ENCODE measurements at places on chromosomes 5 and 9.
A peak's percentile ranks its signal among the peaks of the same experiment; 100 is the strongest.

DNA sequence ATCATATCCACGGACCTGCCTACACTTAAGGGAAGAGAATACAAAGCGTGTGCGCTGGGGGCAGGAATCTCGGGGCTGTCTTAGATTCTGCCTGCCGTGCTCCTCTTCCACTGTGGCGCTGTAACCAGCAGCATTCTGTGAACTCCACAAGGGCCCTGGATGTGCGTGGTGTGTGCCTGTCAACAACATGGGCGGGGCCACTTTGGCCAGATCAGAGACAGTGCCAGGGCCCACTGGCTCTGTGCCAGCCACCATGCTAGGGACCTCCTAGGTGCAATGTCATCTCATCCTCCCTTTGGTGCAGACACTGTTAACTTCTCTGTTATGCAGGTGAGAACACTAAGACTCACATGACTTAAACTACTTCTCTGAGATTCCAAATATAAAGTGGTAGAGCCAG, 113.7 kb downstream of the COL23A1 start:
- DNase-seq = no peak

GRCh38 chr5:429453-430188, 13.4 kb upstream of the EXOC3 start:
- DNase-seq = peak; percentile 39

DNA sequence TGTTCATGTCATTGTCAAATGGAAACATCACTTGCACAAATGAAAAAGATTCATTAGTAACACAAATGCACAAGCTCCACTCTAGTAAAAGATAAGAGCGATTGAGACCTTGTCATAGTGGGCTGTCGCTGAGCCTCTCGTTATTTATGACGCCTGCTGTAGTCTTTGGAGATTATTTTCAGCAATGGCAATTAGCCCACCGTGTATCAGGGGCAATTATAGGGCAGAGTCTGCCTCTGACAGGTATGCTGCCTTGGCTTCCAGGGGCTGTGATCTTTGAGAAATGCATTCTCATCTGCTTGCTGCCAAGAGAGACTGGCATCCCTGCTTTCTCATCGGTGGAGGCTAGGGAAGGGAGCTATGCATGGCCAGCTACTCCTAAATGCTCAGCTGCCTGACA, 426.8 kb upstream of the CLINT1 start:
- DNase-seq = no peak

- DNase-seq = no peak
Measured at GRCh38 chr5:149426931-149427330, 47.8 kb upstream of the IL17B start.

GRCh38 chr5:112005623-112005930, 248.6 kb upstream of the NREP start:
- no peak for DNase-seq

GRCh38 chr5:141875795-141876627, 2.2 kb downstream of the PCDH1 start:
- DNase-seq = no peak

DNA sequence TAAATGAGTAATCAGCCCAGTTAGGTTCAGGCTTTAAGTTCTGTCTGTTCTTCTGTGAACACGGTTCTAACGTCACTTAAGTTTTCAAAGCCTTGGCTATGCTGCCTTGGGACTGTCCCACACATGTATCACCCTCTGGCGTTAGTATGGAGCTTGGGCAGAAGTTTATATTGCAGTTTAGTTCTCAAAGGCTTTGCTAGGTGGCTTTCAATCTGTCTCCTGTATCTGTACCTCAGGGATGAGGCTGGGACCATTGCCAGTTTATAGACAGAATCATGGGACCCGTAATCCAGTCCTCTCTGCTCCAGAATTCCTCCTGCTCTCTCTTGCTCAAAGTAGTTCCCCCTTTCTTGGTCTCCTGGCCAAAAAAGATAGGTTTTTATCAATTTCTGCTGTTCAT, 12.1 kb downstream of the C9orf40 start:
- peak; percentile 4 for DNase-seq

DNA sequence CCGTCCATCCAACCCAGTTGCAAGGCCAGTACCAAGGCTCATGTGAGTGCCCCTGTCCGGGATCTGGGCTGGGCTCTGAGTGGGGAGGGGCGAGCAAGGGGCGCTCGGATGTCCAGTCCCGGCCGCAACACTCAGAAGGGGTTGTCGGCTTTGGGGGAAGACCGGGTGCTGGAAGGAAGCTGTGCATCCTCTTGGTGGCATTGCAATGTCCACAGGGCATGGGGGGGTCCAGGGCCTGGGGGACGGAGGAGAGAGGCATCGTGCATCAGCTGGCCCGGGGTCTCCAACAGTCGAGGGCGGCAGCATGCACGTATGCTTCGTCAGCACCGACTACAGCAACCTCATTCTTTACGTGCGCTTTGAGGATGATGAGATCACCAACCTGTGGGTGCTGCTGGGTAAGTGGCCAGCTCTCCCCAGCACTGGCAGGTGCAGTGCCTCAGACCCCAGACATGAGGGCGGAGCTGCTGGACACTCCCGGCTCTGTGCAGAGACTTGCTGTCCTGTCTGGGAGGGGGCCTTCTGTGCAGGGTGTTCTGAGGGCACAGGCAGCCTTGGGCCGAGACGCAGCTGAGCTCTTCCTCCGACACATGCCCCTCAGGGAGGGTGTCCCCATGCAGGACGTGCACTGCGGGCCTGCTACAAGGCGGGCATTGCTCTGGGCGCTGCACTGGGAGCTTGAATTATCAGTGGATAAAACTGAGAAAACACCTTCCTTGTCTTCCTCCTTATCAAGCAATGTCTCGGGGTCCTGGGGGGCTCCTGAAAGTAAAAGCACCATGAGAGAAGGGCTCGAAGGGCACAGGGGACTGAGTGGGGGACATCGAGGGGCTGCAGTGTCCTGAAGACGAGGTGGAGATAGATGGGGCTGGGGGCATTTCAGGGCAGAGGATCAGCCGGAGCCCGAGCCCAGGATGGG, 22.5 kb downstream of the GLT6D1 start:
- DNase-seq = no peak

DNA sequence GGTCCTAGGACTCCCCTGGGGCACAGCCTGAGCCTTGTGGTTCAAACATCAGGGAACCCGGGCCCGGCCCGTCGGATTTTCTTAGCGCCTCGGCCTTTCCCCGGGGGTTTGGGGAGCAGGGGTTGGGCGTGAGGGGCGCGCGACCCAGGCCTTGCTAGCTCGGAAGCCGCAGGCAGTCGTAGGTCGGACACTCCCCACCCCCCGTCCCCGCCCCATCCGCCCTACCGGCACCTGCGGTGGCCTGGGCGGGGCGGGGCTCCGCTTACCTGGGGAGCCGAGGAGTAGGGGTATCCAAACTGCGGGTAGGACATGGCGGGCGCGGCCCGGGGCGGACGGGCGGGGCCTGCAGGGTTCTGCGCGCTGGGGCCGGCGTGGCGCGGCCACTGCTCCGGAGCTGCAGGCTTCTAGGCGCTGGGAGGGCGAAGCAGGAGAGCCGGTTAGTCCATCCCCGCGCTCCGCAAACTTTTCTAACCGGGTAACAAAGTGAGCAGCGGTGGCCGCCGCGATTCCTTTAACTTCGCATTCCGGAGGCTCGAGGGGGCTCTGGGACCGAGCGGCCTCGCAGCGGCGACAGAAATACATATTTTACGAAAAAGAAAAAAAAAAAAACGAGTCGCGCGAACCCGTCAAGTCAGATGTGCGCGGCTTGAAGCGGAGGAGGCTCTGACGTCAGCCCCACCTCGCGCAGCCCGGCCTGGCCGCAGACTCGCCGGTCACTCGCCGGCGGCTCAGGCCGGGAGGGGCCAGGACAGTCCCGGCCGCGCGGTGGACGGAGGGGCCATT, at the start of gene IRX4:
IRX4 (minus strand) TSS at position 589 of the 783 bp plus-strand sequence; CDS start at position 311, 278 bp downstream.
- no peak for DNase-seq

GRCh38 chr5:156326718-156327259, at the start of gene SGCD:
Gene SGCD, plus strand, starts transcription at chr5:156327164.
- DNase-seq = peak; percentile 94

GRCh38 chr5:158458086-158458485, 599.1 kb upstream of the CLINT1 start:
- no peak for DNase-seq

DNA sequence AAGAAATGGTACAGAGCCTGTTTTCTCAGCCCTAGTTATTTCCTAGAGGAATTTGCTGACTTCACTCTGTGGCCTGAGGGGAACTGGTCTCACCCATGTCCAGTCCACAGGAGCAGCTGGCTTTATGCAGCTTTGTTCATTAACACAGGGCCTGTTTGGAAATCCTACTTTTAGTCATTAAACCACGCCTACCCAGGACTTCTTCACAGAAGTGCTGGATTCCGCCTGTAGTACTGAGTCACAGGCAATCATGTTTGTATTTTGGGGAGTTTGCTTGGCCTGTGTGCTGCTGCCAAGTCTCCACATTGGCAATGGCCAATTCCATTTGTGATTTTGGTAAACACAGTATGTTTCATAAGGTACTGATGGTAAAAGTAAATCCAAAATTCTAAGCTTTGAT, 52.8 kb downstream of the CTNND2 start:
- no peak for DNase-seq

DNA sequence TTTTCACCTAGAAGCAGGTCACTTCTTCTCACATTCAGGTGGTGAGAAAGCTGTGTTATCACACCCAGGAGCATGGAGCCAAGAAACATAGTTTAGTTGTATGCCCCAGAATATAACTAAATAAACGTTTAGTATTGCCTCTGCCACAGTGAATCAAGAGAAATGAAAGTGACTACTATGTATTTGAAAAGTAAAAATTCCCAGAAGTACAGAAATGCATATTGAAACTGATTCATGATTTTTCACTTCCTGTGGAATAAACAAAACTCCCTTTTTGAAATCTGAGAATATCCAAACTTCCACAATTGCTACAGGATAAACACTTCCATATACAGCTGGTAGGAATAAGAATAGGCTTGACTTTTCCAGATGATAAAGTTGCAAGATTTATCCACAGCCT, 15.3 kb upstream of the NINJ1 start:
- DNase-seq = no peak

DNA sequence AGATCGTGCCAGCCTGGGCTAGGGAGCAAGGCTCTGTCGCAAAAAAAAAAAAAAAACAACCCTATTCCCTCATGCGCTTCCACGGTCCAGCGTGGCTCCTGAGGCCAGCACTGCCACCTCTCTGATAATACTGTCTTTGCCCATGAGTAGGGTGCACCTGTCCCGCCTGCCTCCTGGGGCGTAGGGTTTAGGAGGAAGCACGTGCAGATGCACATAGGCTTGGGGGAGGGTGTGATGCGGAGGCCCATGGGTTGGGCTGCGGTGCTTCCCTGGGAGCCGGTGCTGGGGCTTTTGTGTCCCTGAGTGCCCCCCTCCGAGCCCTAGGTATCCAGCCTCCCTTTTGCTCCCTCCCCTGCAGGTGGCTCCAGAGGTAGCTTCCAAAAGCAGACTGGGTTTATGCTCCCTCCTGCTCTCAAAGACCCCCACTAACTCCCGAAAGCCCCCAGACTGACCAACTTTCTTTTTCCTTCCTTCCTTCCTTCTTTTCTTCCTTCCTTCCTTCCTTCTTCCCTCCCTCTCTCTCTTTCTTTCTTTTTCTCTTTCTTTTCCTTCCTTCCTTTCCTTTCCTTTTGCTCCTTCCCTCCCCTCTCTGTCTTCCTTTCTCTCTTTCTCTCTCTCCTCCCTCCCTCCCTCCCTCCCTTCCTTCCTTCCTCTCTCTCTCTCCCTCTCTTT, 12.8 kb downstream of the FGFR4 start:
- DNase-seq = no peak

DNA sequence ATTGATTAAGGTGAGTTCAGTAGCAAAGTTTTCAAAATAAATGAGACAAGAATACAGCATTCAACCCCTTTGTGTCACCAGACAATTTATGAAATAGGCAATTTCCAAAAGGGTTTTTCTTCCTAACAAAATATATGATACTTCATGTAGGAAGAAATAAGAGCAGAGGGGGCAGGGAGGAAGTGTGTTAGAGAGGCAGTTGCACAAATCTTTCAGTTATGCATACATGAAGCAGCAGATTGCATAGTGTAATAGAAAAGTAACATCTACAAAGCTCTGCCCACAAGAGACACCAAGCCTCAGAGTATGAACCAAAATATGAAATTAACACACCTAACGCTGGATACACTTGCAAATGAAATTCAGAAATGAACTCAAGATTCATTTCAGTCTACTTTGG, 157.0 kb downstream of the DENND1A start:
- no peak for DNase-seq

GRCh38 chr5:133612249-133612860, at the start of gene FSTL4:
Gene FSTL4, minus strand, starts transcription at chr5:133612541.
- no peak for DNase-seq

Measured in fibroblast of skin of left quadriceps (primary cell).